ENCODE measurements at places on chromosomes 5 and 9. TPM values are rescaled to one million over a fixed set of nuclear protein-coding genes. Genes with fewer than 3 reads are reported as not detected.

DNA sequence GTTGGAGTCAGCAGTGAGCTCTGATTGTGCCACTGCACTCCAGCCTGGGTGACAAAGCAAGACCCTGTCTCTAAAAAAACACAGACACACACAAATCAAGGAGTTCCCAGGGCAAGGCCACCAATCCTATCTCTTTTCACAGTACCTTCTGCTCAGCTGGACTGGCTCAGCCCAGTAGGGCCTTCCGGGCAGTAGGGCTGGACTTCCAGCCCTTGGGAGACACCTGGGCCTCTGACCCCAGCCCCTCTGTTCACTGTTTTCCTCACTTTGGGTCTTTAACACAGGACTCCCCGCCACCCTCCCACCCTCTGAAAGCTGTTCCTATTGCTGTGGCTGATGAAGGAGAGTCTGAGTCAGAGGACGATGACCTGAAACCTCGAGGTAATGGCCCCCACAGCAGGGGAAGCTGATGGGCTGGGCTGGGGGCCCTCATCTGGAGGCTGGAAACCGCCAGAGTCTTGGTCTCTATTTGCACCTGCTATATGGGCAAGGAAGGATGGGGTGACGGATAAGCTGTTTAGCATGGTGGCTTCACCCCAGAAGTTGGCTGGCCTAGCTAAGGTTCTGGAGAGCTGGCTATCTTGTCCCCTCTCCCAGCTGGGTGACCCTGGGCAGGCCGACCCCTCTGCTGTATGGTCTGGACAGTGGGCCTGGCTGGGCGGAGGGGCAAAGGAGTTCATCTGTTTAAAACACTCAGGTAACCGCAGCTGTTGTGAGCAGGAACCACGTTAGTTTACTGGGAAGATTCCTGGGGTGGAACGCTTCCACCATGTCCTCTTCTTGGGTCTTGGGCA lies 25.6 kb downstream of the USP20 start:
- no peak overlapping the region for H3K27ac ChIP-seq
- DNase-seq, result no peak
- H3K4me1 ChIP-seq, result no peaks in the 10 kb centered on the region
- no peak overlapping the region for H3K4me3 ChIP-seq

DNA sequence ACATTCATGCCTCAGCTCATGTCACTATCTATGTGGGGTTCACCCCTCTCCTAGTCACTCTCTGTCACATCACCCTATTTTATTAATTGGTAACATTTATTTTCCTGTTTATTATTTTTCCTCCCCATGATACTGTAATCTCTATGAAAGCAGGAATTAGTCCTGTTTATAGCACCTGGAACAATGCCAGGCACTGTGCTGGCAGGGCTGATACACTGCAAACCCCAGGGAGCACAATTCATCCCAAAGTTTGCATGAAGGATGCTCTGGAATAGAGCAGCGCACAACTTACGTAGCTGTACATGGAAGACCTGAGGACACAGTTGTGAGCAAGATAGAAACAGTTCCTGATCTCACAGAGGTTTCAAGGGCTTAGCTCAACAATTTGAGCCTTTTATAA lies 103.2 kb downstream of the NSG2 start:
- no peaks in the 10 kb centered on the region for H3K4me1 ChIP-seq
- H3K27me3 ChIP-seq, result no peaks in the 10 kb centered on the region
- H3K36me3 ChIP-seq, result no peaks in the 10 kb centered on the region

DNA sequence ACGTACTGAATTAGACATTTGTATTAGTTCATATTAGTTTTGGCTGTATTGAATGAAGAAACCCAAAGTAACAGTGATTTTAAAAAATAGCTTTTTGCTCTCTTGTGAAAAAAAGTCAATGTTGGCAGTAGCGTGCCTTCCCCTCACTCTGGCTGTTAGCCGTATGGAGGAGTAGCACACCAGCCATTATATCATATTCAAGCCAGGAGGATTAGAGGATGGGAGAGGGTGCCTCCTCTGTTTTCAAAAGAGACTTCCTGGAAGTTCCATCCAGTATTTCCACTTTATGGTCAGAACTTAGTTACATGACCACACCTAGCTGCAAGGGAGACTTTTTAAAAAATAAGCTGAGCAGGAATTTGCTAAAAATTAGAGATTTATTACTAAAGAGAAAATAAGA lies 41.2 kb downstream of the GPR21 start:
- DNase-seq, result no peak
- H3K27ac ChIP-seq, result no peak overlapping the region
- no peaks in the 10 kb centered on the region for H3K27me3 ChIP-seq
- H3K4me3 ChIP-seq, result no peak overlapping the region
- peaks cover 31% of the 10 kb centered on the region for H3K36me3 ChIP-seq
- no peaks in the 10 kb centered on the region for H3K4me1 ChIP-seq

- peaks cover 2% of the 10 kb centered on the region for H3K36me3 ChIP-seq
- H3K27ac ChIP-seq, result no peak overlapping the region
- DNase-seq, result no peak
- H3K27me3 ChIP-seq, result no peaks in the 10 kb centered on the region
Measured at GRCh38 chr5:111749303-111750026, 7.5 kb downstream of the NREP start.

- H3K27ac ChIP-seq, result no peak overlapping the region
- peaks cover 2% of the 10 kb centered on the region for H3K4me1 ChIP-seq
- no peak overlapping the region for H3K4me3 ChIP-seq
- peaks cover 12% of the 10 kb centered on the region for H3K36me3 ChIP-seq
Measured at GRCh38 chr5:32276173-32276853, 36.4 kb downstream of the MTMR12 start.

GRCh38 chr9:131840220-131840619 lies 100.3 kb upstream of the RAPGEF1 start:
- H3K4me3 ChIP-seq, result no peak overlapping the region
- H3K27ac ChIP-seq, result no peak overlapping the region
- no peak for DNase-seq
- no peaks in the 10 kb centered on the region for H3K4me1 ChIP-seq

DNA sequence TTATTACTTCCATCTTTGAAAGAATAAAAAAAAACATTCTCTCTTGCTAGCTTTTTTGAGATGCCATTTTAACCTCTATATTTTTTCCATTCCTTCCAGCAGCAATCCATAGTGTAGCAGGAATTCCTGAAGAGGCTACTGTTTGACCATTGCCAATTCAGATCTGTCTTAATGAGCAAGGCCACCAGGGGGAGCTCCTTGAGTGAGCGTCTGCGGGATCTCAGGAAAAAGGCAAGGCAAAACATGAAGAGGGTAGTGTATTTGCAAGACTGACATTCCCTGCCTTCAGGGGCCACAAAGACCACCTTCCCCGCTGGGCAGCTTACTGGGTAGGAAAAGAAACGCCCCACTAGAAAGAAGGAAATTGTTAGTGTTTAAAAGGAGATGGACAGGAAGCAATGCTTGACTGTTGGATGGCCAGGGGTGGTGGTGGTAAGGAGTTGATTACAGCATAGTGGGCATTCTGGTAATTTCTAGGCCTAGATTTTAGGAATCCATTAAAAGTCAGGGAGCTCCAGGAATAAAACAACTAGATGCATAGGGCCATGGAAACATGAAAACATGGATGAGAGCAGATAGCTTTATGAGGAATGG lies 206.6 kb upstream of the HAPLN1 start:
- no peaks in the 10 kb centered on the region for H3K27me3 ChIP-seq
- no peak overlapping the region for H3K27ac ChIP-seq

DNA sequence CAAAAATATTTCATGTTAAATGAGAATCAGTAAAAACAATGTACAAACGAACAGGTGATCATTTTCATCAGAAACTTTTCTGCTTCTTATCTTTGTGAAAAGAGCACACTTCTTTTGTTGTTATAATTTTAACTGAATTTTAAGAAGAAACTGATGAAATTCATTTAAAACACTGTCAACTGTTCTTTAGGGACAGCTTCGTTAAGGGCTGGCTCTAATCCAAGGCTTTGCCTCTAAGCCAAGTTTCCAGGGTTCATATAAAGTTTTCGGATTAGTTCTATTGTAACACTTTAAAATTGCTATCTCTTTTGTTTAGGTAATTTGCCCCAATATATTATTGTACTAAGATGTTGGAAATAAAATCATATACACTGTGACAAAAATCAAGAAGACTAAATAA lies 559.2 kb downstream of the TUSC1 start:
- no peaks in the 10 kb centered on the region for H3K36me3 ChIP-seq
- H3K4me3 ChIP-seq, result no peak overlapping the region
- no peak overlapping the region for H3K27ac ChIP-seq

DNA sequence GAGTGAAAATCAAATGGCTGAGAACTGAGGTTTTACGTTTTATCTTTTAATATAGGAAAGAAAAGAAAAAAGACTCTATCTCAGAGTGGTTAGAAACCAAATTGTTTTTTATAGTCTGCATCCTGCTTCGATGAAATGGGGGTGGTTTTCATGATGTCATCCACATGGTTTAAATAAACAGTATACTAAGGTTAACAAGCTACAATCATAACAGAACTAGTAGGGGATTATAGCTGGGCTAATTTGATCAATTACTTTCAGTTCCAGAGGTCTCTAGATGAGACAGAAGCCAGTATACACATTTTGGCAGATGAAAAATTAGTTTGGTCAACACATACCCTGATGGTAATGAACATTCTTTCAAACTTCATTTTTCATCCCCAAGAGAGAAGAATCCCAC lies 106.3 kb upstream of the SNX2 start:
- H3K4me3 ChIP-seq, result no peak overlapping the region
- H3K27ac ChIP-seq, result no peak overlapping the region
- H3K4me1 ChIP-seq, result no peaks in the 10 kb centered on the region
- no peak for DNase-seq

The HTR4 gene
- 0.17 TPM for total RNA-seq

The GRM6 gene
- not detected for total RNA-seq

The ANKRD31 gene
- total RNA-seq, result 0.25 TPM

The MCTP1 gene
- total RNA-seq, result 34.8 TPM

The CORO2A gene
- total RNA-seq, result 16.5 TPM

Data from lung (tissue), 17 donors.